Fibroblast of skin of left biceps (primary cell): ENCODE measurements at places on chromosomes 5 and 9.

DNA sequence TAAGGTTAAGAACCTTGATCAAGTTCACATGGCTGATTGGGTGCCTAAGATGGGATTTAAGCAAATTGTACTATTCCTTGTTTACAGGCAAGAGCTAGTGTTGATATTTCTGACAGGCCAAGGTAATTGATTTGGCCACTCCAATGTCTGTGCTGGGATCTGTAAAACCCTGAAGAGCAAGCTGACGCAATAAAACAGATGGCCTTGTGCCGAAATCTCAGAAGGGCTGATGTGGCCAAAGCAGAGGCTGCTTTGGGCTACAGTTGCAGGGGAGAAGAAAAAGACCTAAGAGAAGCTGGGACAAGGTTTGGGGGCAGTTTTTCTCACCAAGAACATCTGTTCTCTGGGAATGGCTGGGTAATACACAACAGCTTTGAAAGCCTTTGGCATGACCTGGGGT lies 463.2 kb upstream of the ZNF608 start:
- no peak for DNase-seq

DNA sequence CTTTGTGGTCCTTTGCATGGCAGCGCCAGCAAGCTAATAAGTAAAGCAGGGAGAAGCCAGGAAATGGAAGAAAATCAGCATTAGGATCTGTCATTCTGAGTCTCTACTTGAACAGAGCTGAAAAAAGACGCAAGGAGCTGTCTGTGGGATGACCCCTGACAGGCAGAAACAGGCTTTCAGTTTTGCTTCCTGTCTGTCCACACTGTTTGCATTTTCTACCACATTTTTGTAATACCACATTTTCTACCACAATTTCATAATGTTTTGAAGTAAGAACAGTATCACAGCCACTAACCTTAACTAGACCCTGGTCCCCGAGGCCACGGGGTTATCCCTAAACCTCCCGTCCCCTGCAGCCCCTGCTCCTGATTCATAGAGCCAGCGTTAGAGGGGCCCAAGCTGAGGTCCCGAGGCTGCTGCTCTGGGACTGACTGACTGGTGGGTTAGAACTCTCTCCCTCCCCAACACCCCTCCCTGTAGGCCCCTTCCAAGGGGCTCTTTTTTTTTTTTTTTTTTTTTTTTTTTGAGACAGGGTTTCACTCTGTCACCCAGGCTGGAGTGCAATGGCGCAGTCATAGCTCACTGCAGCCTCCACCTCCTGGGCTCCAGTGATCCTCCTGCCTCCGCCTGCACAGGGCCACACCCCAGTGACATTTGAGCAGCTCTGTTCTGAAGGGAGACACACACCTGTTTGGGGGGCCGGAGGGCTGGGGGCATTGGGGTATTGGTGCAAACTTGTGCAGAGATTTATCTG lies 4.0 kb upstream of the CLIC3 start:
- DNase-seq: no peak

- no peak for DNase-seq
Measured at GRCh38 chr9:98765256-98765655, 31.1 kb downstream of the ANKS6 start.

GRCh38 chr5:172104021-172104420 lies 84.0 kb downstream of the STK10 start:
- no peak for DNase-seq

DNA sequence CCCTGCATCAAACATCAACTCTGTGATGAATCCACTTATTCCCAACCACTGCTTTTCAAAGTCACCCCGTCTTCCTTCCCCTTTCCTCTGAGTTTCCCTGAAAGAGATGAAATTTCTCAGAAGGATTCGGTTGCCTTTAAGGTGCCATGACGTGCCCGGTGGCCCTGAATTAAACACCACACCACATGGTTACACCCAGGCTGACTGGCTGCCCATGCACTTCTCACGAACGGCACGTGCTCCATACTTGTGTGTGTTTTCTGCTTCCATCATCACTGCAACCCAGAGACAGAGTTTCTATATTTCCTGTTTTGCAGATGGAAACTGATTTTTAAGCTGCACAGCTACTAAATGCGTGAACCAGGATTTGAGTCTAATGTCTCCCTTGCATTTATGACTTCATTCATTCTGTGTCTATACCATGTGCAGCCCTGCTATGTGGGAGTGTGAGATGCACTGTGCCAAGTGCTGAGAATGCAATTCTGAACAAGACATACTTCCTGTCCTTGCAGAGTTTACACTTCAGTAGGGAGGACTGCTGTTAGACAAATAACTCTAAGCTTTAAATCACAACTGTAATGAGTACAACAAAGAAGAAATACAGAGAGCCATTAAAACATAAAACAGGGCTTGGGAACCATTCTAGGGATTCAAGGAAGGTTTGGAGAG lies 162.9 kb downstream of the NXNL2 start:
- DNase-seq: no peak

- peak; percentile 42 for DNase-seq
Measured at GRCh38 chr9:14057368-14058324, 256.3 kb downstream of the NFIB start.

GRCh38 chr9:108077556-108077955 lies 588.0 kb upstream of the KLF4 start:
- DNase-seq: no peak

DNA sequence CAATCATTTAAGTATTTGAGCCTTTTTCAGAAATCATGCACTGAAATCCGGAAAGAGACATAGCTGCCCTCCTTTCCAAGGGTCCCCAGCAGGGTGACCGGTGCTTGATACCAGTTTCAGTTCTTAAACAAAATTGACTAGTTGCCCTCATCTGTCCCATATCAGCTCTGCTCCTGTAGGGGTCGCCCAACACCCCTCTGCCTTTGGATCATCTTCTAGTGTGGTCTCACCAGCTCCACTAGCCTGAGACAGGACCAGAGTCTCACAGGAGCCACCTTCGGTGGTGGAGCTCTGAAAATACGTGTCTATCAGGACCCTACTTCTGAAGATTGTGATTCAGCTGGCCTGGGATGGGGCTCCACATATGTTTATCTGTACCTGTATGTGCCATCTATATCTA lies 428.2 kb downstream of the ENC1 start:
- DNase-seq: no peak

- no peak for DNase-seq
Measured at GRCh38 chr5:6302684-6303083, 75.7 kb downstream of the MED10 start.
